ENCODE measurements at places on chromosomes 2 and 18.

DNA sequence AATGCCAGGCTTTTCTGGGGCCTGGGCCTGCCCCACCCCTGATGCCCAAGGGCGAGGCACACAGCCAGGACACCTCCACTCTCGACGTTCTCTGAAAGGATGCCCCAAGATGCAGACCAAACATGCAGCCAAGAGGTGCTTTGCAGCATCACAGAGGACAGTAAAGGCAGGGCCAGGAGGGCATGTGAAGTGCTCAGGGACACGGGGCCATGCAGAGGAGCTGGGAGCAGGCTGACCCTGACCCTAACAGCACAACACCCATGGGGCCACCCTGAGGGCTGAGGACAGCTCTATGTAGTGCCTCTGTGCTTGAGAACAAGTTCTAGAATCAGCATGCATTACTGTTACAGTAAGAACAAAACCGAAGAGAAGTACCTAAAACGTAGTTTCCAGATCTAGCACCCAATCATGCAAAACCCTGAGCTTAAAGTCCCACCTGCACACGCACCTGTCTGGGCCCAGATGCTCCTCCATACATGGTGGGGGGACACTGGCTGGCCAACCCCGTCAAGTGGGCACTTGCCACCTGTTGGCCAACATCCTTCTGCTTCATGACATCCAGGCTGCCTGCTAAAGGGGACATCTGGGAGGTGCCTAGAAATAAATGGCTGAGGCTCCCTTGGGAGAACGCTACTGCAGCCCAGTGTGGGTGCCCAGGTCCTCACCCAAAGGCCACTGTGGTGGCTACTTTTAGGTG is 15.4 kb downstream of the HS6ST1 start:
- DNase-seq: no peak

- no peak for DNase-seq
Observed at GRCh38 chr2:26574066-26574899, 66.9 kb downstream of the CIB4 start.

- DNase-seq: no peak
Observed at GRCh38 chr18:69658685-69659084, 258.0 kb downstream of the DOK6 start.

DNA sequence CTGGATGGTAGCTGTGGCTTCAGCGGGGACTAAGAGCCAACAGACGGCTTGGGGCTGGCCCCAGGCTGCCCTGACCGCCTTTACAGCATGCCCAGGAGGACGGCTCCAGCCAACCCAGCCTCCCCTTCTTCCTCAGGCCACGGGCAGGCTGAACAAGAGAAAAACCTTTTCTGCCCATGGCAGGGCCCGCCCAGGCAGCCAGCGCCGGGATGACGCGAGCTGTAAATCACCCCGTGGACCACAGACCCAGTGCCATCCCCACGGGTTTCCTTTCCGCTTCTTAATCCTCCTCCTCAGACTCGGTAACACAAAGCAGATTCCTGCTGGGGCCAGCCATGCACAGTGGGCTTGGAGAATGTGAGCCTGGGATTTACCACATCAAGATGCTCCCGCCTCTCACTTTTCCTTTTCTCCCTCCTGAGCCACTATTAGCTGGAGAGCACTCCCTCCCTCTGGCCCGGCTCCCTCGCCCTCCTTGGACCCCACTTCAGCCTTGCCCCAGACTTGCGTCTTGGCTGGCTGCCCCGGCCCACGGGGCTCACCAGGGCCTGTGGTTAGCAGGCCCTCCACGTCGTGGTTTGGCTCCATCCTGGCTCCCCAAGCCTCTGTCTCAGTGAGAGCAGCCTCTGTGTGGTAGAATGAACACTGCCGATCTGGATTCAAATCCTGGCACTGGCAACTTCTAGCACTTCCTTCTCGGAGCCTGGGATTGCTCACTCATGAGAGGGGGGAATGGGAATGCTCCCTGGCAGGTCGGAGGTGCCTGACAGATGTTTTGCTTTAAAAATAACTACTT is 31.4 kb downstream of the ATOH8 start:
- peak; percentile 56 for DNase-seq

DNA sequence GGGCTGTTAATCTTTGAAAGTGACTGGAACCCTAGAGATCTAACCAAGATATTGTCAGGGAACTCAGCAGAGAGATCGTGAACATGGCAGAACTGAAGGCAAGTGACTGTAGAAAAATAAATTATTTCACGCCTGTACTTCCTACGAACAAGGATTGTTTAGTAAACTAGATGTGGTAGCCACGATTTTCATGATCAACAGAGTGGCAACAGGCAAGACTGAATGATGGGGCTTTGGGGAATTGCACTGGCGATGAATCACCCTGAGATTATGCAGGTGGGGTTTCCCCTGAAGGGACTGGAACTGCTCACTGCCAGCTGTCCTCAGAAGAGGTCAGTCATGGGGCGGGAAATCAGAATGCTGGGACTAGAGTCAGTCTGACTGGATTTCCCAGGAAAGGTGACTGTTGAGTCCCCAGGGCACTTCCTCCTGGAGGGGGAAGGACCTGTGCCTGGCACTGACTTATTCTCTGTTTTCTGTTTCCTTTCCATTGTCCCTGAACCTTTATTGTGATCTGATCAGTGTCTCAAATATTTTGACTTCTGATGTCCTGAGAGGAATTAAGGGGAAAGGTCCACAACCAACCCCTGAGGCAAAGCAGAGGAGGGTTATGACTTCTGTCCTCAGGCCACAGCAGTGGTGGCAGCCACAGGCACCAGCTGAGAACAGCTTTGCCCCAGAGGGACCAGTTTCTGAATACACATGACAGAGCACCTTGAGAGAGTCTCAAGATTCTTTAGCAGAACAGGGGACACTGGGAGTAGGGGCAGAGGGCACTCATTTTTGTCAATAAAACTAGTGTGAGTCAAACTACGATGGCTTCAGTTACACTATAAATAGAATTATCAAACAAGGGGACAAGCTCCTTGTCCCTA is 70.0 kb downstream of the NAB1 start:
- DNase-seq: peak; percentile 53

- no peak for DNase-seq
Observed at GRCh38 chr2:195818526-195818925, 161.5 kb downstream of the SLC39A10 start.

DNA sequence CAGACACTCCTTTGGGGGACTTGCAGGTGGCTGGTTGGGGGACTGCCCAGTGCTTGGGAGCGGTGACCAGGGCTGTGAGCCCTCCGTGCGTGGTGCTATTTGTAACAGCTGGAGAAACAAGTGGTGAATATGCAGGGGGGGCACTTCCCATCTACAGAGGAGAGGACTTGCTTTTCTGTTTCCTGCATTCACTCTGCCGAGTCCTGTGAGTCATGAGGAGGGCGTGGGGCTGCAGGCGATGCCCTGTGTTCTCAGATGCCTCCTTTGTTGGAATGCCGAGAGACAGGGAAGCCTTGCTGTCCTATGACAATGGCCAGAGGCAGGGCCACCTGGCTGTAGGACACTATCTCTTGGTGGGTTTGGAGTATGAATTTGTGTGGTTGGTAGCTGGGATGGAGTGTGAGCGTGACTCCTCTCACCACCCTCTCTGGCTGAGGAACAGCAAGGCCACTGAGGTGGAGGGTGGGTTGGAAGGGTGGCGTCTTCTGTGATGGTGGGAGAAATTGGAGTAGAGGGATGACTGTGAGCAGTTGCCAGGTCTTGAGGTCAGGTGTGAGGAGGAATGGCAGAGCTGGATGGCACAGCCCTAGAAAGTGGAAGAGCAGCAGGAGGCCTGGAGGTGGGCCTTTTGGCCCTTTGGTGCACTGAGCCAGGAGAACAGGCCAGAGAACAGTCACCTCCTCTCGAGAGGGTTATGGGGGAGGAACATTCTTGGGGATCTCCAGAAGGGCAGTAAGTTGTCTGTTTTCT is 24.3 kb downstream of the FHOD3 start:
- no peak for DNase-seq

GRCh38 chr2:101699755-101700461 is 2.4 kb downstream of the MAP4K4 start:
- DNase-seq: no peak

DNA sequence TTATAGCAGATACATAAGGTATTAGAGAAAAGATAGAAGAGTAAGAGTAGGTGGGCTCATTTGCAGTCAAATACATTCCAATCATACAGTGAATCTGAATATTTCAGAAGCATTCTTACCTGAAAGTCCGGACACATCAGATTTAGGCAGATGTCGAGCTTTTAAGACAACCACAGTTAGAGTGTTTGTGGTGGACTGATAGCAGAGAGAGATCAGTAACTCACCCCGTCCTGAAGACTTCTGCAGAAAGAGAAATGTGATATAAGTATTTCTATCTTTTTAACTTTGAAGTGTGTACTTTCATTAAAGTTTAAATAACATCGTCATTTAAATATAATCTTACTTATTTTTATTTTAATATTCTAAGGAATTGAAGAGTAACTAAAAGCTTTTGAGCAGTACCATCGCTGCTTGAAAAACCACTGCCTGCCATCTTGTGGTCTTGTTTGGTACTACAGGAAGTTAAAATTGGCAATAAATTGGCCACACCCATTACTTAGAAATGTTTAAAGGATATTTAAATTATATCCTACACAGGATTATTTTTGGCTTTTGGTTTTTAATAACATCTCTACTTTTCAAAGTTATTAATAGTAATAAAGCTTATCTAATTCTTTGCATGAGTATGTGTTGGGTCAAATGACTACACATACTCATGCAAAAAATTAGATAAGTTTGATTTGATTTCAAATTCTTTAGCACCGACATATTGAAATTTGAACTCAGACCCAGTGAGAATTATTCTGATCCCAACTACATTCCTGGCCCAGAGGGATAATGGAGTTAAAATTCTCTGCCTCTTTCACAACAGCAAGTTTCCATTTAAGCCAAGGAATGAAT is 5.5 kb downstream of the SYT4 start:
- DNase-seq: peak; percentile 62

- DNase-seq: no peak
Observed at GRCh38 chr18:50398947-50399346, 24.1 kb downstream of the SKA1 start.

- no peak for DNase-seq
Observed at GRCh38 chr2:162484551-162484950, 140.6 kb downstream of the GCA start.

GRCh38 chr2:151289972-151290866 is 751 bp upstream of the NMI start:
- DNase-seq: peak; percentile 79

- no peak for DNase-seq
Observed at GRCh38 chr2:64987956-64988419, 1.2 kb upstream of the SLC1A4 start.

- peak; percentile 99 for DNase-seq
Observed at GRCh38 chr2:39492095-39492590, 55.1 kb upstream of the MAP4K3 start.

GRCh38 chr2:99729104-99730025 is 239.5 kb upstream of the REV1 start:
- DNase-seq: no peak

DNA sequence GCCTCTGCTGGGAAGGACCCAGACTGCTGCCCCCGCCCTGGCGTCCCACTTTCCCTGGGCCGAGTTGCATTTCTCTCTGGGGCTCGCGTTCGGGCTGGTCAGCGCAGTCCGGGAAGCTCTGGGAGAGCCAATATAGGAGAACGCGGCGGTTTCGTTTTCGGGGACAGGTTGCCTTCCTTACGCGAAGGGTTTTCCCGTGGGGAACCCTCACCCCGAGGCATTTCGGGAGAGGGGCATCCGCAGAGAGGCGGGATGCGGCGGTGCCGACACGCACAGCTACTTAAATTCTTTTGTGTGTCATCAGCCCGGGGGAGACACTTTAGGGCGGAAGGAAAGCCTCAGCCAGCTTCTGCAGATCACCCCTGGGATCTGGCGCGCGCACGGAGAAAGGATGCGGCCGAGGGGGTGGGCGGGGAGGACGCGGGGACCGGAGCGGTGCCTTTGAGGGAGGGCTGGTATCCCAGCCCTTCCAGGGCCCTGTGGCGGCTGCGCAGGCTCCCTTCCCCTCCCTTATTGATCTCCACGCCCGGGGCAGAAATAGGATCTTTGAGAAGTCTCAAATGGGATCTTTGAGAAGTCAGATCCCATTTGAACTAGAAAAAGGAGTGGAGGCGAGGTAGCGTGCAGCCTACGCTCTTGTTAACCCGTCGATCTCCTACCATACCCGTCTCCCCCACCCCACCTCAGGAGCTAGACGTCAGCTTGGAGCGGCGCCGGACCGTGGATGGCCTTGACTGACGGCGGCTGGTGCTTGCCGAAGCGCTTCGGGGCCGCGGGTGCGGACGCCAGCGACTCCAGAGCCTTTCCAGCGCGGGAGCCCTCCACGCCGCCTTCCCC is 1.2 kb downstream of the GATA6 start:
- DNase-seq: no peak

GRCh38 chr2:231877533-231878456 is 48.4 kb downstream of the NPPC start:
- DNase-seq: no peak

DNA sequence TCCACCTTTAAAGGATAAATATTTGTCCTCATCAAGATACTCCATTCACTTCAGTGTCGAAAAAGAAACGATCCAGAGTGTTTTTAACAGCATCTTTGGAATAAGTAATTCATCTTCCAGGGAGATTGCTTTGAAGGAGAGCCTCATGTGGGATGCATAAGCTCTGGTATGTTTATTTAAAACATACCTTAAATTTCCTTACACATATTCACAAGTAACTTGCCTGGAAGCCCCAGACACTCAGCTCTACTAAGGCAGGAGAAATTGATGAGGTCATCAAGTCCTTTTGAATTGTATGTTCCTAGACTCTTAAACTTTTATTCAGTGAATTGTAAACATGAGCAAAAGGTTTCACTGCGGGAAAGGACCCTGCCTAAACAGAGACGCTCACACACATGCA is 103.0 kb downstream of the CDK15 start:
- DNase-seq: no peak

GRCh38 chr2:142883526-142883925 is 6.1 kb downstream of the KYNU start:
- DNase-seq: no peak

GRCh38 chr2:135586148-135586547 is 54.9 kb downstream of the R3HDM1 start:
- no peak for DNase-seq

GRCh38 chr2:10985260-10985659 is 73.5 kb downstream of the KCNF1 start:
- DNase-seq: no peak

DNA sequence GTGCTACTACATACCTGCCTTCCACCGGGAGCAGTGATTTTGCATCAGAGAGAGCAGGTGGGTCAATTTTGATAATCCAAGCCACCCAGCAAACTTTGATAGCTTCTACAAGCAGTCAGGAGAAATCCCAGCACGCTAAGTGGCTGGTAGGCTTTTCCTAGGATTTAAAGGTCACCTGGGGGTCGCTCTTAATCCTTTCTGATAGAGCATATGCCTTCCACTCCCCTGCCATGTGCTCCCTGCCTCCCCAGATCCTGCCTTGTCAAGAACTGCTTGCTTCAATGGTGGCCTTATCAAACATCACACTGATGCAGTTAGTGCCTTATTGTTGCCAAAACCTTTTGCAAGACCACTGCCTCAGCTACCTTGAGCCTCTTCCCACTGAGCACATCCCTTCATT is 462.3 kb upstream of the MEX3C start:
- no peak for DNase-seq

- no peak for DNase-seq
Observed at GRCh38 chr2:36238106-36238505, 117.5 kb upstream of the CRIM1 start.
